ENCODE measurements at places on chromosomes 2 and 18. TPM values are rescaled to one million over a fixed set of nuclear protein-coding genes. Genes with fewer than 3 reads are reported as not detected.

Gene ALPG
- not detected for total RNA-seq

Gene TDRD15
- not detected for total RNA-seq

GRCh38 chr2:112301973-112302372, 26.6 kb downstream of the ZC3H6 start:
- no peak for DNase-seq

GRCh38 chr18:8006979-8007378, 439.9 kb downstream of the PTPRM start:
- DNase-seq, result no peak

Data from foreskin keratinocyte (primary cell).